AG09309 (cell line): ENCODE measurements at places on chromosomes 2 and 18.

- DNase-seq = no peak
Measured at GRCh38 chr2:216245391-216245975, 126.8 kb downstream of the MARCHF4 start.

- no peak for DNase-seq
Measured at GRCh38 chr2:174841350-174841749, 77.1 kb upstream of the CHRNA1 start.

DNA sequence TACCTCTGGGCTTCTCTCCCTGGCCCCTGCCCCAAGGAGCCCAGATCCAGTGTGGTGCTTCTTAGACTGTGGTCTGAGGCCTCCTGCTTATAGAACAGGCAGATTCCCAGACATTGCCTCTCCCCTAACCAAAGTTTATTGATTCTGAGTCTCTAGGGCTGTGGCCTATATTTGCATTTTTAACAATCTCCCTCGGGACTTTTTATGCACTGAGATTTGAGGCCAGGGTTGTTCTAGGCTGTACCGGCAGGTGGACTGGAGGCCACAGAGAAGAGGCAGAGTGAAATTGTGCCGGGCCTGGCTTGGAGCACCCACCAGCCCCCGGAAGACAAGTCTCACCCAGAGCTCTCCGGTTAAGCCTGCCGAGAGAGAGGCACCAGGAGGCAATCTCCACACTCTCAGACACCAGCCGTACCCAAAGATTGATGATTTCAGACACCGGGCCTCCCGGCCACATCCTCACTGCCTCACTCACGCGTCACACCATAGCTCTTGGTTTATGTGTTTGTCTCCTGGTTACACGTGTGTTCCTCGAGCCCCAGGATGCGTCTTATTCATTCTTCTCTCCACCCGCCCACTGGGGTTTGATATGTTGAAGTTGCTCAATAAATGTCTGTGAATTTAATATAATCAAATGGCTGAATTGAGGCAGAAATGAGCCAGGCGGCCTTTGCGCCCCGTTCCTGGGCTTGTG is 203.7 kb downstream of the KLHL29 start:
- no peak for DNase-seq

DNA sequence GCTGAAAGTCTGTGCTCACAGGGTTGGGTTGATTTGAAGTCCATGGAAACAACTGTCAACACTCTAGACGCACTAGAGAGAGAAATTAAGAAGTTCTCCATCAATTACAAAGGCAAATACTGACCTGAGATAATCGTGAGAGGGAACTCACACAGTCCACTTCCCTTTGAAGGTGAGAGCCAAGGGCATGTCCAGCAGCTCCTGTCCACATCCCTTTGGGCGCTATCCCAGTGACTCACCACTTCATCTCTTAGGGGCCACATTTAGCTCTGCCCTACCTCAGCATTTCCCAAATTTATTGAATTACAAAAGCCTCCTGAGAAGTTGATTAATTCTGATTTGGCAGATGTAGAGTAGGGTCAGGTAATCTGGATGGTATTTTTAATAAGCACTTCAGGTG is 148.8 kb upstream of the MAPRE2 start:
- DNase-seq = no peak

GRCh38 chr2:74103763-74104162 is 43.9 kb downstream of the BOLA3 start:
- DNase-seq = no peak

GRCh38 chr18:7855028-7855427 is 287.9 kb downstream of the PTPRM start:
- DNase-seq = no peak

DNA sequence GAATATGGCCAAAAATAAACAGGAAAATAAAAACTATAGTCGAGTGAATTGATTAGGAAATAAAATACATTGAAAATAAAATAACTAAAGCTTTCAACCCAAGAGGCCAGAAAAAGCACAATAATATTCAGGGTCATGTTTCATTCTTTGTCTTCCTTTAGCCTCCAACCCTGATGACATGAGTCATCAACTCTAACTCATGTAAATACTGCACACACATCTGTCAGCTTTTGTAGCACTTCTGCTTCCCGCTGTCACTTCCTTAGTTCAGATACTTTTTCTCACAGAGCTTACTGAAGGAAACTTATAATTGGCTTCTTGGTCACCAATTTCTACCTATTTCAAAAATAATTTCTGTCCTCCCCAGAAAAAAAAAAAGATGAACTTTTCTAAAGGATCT is 112.8 kb downstream of the UPP2 start:
- DNase-seq = no peak

GRCh38 chr2:231614559-231615057 is 21.9 kb downstream of the TEX44 start:
- no peak for DNase-seq

DNA sequence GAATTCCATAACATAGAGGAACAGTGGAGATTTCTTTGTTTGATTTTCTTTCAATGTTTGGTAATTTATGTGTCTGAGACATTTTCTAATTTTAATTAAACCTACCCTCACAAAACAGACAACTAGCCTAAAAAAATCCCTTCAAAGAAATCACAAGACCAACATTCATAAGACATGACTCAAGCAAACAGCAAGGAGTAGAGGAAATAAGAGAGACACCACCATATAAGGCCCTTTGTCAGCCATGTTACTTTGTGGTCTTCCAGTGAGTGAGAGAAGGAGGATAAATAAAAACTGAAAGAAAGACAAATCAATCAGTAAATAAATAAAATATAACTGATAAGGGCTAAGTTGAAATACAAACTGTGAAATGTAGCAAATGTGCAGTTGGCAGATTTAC is 830.8 kb upstream of the SLC39A10 start:
- DNase-seq = no peak

DNA sequence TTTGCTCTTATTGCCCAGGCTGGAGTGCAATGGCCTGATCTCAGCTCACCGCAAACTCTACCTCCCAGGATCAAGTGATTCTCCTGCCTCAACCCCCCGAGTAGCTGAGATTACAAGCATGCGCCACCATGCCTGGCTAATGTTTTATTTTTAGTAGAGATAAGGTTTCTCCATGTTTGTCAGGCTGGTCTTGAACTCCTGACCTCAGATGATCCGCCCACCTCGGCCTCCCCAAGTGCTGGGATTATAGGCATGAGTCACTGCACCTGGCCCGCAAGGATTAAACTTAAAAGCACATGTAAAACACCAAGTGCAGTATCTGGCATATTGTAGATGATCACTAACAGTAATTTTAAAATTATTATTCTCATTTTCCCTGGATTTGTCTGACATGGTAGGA is 72.9 kb downstream of the C1QL2 start:
- DNase-seq = no peak

DNA sequence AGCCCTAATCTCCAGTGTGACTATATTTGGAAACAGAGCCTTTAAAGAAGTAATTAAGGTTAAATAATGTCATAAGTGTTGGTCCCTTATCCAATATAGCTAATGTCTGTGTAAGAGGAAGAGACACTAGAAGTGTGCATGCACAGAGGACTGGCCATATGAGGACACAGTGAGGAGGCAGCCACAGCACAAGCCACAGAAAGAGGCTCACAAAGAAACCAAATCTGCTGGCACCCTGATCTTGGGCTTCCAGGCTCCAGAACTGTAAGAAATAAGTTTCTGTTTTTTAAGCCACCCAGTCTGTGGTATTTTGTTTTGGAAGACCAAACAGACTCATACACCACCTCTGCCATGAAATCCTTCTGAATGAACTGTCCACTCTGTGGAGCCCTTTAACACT is 186.4 kb upstream of the SLC39A10 start:
- no peak for DNase-seq
